Stimulated activated CD4-positive, alpha-beta T cell treated with anti-CD3 and anti-CD28 coated beads, Interleukin-2, amount 100 ng/mL, for 4 hours (primary cell): ENCODE measurements at places on chromosomes 12 and 14.
A peak's percentile ranks its signal among the peaks of the same experiment; 100 is the strongest.

- DNase-seq, result peak; percentile 4
Measured at GRCh38 chr14:32576088-32576795, 247.1 kb downstream of the AKAP6 start.

- no peak for DNase-seq
Measured at GRCh38 chr14:36515105-36515593, 4.9 kb downstream of the NKX2-1 start.

DNA sequence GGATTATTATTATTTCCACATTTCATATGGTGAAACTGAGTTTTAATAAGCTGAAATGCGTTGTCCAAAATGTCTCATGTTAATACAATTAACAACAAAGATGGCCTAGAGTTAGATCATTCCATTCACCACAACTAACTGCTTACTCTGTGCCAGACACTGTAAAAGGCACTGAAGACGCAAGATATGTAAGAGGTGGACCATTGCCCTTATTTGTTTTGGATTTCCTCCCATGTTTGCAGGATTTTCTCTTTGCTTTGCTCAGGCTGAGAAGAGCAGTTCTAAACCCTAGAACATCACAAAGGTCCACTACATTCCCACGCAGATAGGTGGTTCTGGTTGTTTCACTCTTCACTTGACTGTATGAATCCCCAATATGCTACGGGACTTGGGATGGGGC is 324.4 kb upstream of the KITLG start:
- DNase-seq, result no peak

DNA sequence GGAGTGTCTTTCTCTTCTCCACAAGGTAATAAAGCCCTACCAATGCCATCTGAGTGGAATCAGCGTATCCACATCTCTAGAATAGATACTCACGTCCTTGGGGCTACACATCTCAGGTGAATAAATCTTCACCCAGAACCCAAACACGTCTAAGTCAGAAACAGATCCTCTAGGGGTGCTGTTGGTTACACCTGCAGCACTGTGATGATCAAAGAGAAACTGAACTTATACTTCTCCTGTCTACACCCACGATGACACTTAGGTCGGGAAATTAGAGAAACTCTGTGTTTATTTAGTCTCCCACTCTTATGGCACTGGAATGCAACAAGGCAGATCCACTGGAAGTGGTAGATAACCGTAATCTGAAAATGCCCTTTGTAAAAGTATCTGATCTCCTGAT is 46.2 kb downstream of the WIF1 start:
- DNase-seq, result no peak
